Cardiac muscle cell (in vitro differentiated cells and primary cell): ENCODE measurements at places on chromosomes 16 and 17. TPM values are rescaled to one million over a fixed set of nuclear protein-coding genes. Genes with fewer than 3 reads are reported as not detected.

The MYO15A gene
- 2.5 and 4.9 TPM in 2 replicates for total RNA-seq

DNA sequence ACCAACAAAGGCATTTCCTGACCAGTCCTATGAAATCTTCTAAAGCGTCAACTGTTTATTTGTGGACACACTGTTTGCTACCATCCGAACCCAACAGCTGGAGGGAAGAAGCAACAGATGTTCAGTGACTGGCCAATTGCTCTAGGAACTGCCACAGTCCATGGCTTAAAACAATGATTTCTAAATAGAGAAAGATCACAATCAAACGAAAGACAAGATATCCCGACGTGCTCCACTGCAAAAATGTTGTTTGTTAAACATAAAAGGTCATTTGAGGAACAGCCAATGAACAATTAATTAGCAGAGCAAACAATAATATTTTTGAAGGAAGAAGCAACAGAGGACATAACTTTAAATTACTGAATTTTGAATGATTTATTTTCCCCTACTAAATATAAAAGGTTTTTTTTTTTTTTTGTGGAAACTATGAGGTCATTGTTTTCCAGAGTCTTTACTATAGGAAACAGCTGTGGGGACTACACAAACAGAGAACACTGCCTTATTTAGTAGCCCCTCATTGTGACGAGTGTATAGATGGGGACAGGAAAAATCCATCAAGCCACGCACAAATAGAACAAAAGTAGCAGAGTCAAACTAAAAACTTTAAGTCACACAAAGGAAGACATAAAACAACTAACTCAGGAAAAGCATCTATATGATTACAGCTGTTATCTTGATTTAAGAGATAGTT lies 17.2 kb downstream of the USP31 start:
- H3K36me3 ChIP-seq = no peaks in the 10 kb centered on the region
- peak; percentile 48 for DNase-seq
- no peak overlapping the region for H3K27ac ChIP-seq
- H3K4me1 ChIP-seq = no peaks in the 10 kb centered on the region

The GRAPL gene
- total RNA-seq = 0.57 TPM in 1 of 2 replicates, not detected in the other

The CCNF gene
- total RNA-seq = 10.5 and 44.0 TPM in 2 replicates

GRCh38 chr17:14144508-14144907 lies 75.2 kb downstream of the COX10 start:
- no peaks in the 10 kb centered on the region for H3K4me1 ChIP-seq
- no peaks in the 10 kb centered on the region for H3K36me3 ChIP-seq
- H3K27me3 ChIP-seq = no peaks in the 10 kb centered on the region
- no peak overlapping the region for H3K4me3 ChIP-seq
- no peak for DNase-seq

DNA sequence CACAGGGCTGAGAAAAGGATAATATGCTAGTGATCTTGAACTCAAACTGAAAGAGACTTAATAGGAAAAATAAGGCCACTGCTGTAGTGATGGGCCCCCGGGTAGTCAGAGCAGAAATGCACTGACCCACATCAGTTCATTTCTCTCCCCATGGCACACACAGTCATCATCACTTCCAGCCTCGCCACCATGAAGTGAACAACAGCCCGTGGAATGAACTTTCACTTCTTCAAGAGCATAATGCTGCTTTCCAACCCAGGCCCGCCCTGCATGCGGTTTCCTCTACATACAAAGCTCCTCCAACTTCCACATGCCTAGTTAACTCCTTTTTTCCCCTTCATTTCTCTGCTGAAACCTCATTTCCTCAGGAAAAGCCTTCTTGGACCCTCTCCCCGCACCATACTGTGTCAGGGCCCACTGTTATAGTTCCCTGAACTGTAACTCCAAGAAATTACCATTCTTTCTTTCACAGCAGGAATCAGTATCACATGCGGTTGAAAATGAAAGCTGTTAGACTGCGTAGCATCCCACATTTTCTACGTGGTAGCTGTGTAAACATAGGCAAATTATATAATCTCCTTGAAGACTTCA lies 65.8 kb upstream of the SMIM36 start:
- no peaks in the 10 kb centered on the region for H3K27me3 ChIP-seq
- H3K4me3 ChIP-seq = no peak overlapping the region
- no peak for DNase-seq

DNA sequence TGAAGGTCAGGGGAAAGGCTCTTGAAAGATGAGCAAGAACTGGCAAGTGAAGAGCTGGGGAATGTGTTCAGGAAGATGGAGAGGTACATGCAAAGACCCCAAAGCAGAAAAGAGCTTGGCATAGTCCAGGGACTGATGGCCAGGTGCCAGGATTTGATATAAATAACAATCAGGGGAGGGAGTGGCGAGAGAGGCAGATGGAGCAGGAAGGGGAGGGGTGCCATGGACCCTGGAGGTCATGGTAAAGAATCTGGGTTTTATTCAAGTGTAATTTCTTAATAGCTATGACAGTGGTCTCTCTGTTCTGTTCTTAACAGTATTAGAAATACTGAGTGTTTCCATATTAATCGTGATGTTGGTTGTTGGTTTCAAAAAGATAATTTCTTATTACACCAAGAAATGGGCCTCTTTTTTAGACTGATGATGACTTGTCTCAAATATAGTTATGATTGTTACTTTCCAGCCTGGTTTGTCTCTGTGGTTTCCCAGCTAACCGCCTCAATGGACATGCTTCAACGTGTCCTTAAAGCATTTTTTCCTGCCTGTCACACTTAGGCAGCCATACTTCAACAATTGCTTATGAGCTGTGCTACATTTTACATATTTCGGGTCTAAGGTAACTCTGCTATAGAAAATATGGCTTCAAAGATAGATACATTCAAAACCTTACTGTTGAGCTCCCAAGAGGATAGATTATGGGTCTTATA lies 49.4 kb downstream of the MYH10 start:
- H3K4me1 ChIP-seq = peaks cover 18% of the 10 kb centered on the region
- H3K27ac ChIP-seq = no peak overlapping the region
- no peaks in the 10 kb centered on the region for H3K27me3 ChIP-seq
- no peak for DNase-seq
- H3K36me3 ChIP-seq = no peaks in the 10 kb centered on the region
- no peak overlapping the region for H3K4me3 ChIP-seq

DNA sequence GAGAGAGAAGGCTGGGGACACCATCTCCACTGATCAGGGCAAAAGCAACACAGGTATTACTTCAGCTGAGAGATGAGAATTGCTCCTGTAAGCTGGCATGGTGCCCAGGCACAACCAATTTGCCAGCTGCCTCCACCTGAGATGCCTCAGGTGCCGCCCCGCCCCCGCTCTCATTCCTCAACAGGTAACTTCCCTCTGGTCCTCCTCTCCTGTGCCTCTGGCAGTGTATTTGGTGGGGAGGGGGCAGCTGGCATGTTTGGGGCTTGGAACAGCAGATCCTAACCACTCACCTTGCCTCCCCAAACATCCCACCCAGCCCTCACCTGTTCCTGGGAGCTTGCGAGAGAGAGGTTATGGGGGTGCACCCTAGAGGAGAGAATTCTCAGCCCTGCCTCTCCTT lies 2.9 kb upstream of the SRCIN1 start:
- no peak overlapping the region for H3K27ac ChIP-seq
- no peaks in the 10 kb centered on the region for H3K4me1 ChIP-seq
- H3K27me3 ChIP-seq = peaks cover 59% of the 10 kb centered on the region
- H3K4me3 ChIP-seq = no peak overlapping the region
- no peaks in the 10 kb centered on the region for H3K36me3 ChIP-seq

- no peaks in the 10 kb centered on the region for H3K36me3 ChIP-seq
- H3K27ac ChIP-seq = no peak overlapping the region
- no peak overlapping the region for H3K4me3 ChIP-seq
- peaks cover 9% of the 10 kb centered on the region for H3K4me1 ChIP-seq
These were observed 88.5 kb downstream of the NPIPB11 start for GRCh38 chr16:29318037-29318436.
